ENCODE measurements at places on chromosomes 11 and 22.

GRCh38 chr11:65290448-65291165, 24.1 kb upstream of the CDC42EP2 start:
- peak; percentile 96 for DNase-seq

GRCh38 chr11:60029015-60029632, 11.1 kb upstream of the OOSP2 start:
- DNase-seq: no peak

DNA sequence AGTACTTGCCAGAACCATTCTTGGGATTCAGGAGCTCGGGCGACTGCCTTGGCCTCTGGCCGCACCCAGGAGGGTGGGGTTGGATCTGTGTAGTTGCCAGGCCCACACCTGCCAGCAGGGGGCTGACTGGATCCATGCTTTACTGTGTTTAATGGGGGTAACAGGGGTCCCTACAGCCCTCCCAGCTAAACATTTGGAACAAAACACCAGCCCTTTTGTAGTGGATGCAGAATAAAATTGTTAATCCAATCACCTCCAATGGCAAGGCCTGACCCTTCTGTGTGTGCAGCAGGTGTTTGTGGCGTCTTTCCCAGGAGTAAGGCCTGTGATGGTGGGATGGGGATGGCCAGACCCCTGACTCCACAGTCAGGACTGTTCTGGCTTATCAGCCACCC, 22.5 kb downstream of the SUN2 start:
- no peak for DNase-seq

- no peak for DNase-seq
These were observed 3.5 kb upstream of the EEF1G start for GRCh38 chr11:62577046-62577714.

DNA sequence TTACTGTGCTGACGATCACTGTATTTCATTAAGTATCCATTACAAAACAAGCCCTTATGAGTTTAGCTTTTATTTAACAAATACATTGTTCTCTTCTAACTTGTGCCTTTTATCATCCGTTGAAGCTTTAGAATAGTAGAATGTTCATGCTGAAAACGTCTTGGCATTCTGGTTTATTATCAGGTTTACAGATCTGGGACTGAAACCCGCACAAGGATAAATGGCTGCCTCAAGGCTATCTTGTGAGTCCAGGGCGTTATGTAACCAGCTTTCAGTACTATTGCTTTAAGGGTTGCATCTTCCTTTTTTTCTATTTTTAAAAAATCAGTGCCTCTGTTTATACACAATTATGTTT, 66.6 kb upstream of the PRODH start:
- no peak for DNase-seq

DNA sequence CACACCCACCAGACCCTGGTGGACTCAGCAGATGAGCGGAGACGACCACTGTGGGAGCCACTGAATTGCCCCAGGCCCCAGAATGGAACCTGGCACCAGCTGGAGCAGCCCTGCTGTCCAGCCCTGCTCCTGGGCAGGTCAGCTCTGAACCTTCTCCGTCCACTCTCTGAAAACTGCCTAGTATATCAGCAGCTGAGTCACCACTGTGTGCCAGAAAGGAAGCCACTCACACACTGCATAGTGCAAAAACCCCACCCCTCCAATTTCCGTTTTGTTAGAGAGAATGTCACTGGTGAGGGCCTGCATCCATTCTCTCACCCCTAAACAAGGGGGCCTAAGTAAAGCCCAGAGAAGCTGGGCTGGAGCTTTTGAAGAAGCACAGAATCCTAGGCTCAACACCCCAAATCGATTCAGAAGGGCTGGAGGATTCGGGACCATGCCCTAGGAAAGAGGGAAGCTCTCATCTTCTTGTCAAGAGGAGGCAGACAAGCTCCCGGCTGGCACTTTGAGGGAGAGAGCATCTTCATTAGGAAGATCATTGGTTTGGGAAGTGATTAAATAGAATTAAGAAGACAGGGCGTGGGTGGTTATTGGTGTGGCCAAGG, 44.5 kb downstream of the GALNT18 start:
- peak; percentile 15 for DNase-seq

- DNase-seq: no peak
These were observed 61.2 kb upstream of the CHST1 start for GRCh38 chr11:45726493-45727054.

GRCh38 chr11:83648610-83649527, 362.7 kb upstream of the CCDC90B start:
- no peak for DNase-seq

DNA sequence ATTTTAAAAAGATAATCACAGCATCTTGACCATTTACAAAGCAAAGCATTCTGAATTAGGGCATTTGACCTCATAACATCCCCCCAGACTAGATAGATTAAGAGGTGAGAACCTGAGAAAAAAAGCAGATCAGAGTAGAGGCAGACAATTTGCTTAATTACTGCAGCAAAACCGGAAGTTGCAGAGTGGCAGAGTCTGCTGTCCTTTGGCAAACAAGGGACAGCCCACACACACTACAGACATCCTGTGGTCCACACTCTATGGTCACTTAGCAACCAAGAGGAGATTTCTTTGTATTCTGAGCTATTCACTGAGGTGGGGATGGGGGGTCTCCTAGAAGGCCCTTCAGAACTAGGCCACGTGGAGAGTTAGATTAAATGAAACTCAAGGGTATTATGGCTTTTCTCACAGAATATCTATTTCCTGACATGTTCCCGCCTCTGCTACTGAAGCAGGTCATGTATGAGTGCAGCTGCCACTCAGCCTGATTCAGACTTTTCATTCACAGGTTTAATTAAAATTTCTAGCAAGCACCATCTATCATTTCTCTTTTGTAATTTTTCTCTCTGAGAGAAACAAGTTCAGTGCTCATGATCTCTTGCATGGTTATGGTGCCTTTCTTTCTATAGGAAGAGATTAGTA, 48.5 kb downstream of the SVIP start:
- no peak for DNase-seq

- DNase-seq: no peak
These were observed 128.7 kb upstream of the ZC3H12C start for GRCh38 chr11:109964487-109964886.

DNA sequence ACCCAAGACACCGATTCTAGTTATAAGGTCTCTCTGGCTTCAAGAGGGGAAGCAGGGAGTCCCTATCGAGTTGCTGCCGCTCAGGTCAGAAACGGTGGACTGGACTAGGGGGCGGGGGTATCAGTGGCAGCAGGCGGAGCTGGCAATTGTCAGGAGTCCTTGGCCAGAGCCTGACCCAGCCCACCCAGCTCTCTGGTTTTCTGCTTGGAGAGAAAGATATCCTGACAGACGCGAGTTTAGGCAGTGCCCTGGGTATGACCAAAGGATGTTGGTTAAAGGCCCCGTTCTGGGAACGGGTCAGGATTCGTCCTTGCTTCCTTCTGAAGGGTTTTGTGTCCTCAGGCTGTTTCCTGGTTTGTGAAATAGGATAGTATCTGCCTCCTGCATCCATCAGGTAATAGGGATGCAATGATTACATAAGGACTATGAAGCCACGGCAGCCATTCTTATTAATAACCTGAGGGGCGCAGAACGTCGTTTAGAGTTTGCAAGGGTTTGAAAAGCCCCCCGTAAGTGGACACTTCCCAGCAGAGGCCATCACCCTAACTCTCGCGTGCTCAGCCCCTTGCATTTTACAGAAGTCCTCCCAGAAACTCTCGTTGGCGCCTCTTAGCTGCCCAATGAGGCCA, 700 bp upstream of the DEPDC5 start:
- peak; percentile 6 for DNase-seq

GRCh38 chr22:31488988-31489617, 539 bp downstream of the EIF4ENIF1 start:
- DNase-seq: peak; percentile 22

GRCh38 chr22:38034278-38034882, 22.8 kb upstream of the PICK1 start:
- peak; percentile 88 for DNase-seq

- no peak for DNase-seq
These were observed 72.7 kb upstream of the RTL6 start for GRCh38 chr22:44570476-44571445.

DNA sequence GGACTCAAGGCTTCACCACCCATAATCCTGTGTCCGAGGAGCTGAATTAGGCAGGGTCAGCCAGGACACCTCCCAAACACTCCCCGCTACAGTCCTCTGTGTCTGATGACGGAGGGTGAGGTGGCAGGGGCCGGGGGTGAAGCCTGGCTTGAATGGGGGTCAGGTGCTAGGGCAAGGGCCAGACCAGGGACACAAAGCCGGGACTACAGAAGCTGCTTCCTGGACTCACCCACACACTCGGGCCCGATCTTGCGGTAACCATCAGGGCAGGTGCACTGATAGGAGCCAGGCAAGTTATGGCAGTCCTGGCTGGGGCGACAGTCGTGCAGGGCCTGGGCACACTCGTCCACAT, 2.3 kb downstream of the EFEMP2 start:
- DNase-seq: no peak

Data from astrocyte of the spinal cord (primary cell).